Activated effector memory CD4-positive, alpha-beta T cell treated with Interleukin-2 at 50 U/mL for 16 hours (primary cell): ENCODE measurements at places on chromosomes 16 and 17.
A peak's percentile ranks its signal among the peaks of the same experiment; 100 is the strongest.

GRCh38 chr17:30391534-30391933, 12.8 kb downstream of the CPD start:
- no peak for DNase-seq

DNA sequence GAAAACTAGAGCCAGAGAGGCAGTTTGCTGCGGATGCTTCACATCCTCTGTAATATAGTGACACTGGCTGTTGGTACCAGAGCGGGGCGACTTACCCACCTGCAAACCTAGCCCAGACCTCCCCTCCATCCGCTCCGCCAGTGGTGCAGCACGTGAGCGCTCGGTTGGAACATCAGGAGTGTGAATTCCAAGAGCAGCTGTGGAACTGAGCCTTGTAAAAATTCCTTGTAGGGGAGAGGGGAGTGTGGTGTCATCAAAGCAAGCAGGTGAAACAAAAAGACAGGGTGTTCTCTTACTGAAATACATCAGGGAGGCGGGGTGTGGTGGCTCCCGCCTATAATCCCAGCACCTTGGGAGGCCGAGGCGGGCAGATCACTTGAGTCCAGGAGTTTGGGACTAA, 51.3 kb downstream of the CCDC42 start:
- no peak for DNase-seq

GRCh38 chr17:72542317-72542716, 421.5 kb downstream of the SOX9 start:
- no peak for DNase-seq

DNA sequence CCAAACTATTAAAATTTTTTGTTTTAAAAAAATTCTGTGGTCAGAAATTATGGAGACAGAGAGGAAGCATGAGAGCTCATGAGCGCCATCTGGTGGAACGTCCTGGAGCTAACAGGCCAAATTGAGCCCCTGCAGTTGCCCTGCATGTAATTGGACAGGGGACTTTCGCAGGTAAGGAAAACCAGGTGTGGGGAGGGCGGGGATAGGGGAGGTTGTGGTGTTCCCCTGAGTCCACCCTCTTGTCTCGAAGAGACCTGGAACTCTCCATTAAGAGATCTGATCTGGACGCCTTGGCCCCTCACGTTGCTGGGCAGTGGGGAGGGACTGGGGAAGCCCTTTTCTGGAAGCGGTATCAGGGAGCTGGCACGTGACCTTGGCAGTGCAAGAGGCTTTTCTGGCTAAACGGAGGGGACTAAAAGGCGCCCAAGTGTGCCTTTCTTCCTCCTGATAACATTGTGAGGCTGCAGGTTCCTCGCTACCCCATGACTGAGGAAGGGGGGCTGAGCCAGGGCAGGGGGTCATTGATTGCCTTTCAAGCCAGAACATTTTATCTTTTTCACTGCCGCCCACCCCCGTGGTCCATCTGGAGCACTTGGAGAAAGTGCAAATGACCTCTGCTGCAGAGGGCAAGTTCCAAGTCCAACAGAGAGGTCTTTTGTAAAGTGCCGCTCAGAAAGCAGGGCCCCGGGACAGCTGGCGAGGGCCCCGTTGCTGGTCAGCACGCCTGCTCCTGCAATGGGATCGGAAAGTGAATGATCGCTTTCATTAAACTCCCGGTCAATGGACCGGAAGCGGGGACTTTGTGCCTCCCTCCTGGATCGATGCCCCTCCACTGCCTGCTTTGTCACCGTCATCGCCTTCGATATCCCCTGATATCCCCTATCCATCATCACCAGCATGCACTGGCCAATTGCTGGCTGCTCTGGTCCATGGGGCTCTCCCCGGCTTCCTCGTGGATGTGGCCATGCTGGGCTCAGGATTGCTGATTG, 18.4 kb downstream of the PDILT start:
- peak; percentile 12 for DNase-seq

GRCh38 chr17:39239640-39240314, 14.0 kb upstream of the STAC2 start:
- peak; percentile 63 for DNase-seq

DNA sequence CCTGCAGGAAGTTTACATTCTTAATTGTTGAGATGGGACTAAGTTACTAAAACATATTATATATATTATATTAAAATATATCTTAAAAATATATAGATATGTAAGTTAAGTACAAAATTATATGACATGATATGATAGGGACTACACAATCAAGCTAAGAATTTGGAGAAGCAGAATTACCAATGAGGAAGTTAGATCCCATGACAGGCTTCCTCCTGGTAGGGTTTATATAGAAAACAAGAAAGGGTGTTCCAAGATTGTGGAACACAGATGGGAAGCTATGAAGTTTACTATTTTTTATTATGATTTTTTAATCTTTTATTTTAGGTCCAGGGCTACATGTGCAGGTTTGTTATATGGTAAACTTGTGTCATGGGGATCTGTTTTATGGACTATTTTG, 260.8 kb upstream of the ZFHX3 start:
- DNase-seq: no peak

- DNase-seq: no peak
Measured at GRCh38 chr17:59299400-59300092, 31.9 kb upstream of the YPEL2 start.

DNA sequence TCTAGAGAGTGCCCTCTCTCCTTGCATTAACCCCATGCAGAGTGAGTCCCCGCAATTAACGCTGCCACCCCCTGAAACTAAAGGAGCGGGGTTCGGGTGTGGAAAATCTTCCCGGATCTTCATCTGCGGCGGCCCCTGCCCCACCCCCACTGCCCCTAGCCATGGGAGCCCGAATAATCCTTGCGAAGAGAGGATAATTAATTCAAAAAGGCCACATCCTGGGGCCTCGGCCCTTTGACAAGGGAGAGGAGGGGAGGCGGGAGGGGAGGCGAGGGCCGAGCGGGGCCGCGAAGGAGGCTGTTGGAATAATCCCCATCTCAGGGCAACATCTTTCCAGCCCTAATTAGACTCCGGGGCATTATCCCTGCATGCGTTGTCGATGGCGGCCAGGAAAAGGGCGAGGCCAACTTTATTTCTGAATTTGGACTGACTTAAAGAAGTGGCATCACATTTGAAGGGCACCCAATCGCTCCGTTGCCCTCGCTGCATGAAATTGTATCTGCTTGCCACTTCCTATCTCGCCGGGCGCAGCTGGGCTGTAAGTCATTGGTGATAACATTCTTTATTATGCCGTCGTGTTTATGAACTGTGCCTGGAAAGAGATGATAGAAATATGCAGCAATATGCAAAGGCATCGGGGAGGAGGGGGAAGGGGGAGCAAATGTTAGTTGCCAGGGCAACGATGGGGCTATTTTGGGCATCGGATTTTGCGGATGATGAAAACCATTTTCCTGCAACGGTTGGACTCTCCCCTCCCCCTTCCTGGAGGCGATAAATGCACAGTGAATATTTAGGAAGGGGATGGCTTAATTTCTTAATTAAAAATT, 387.1 kb upstream of the TNRC6C start:
- no peak for DNase-seq

- no peak for DNase-seq
Measured at GRCh38 chr16:67676516-67676915, 9.9 kb downstream of the C16orf86 start.

DNA sequence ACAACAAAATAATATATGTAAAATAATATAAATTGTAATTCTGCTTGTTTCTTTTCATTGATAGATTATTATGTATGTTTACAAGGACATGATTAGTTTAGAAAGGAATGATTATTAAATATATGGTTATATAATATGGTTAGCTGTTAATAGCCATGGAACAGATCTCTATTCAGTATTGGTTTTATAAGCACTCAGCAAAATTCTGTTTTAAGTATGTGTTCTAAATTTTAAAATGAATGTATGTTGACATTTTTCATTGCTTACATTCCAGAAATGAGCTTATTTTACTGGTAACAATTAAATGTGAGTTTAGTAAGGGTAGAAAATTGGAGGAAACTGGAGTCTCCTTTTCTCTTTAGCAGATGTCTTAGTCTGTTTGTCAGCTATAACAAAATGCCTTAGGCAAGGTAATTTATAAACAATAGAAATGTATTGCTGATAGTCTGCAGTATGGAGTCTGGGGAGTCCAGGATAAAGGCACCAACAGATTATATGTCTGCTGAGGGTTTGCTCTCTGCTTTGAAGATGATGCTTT, 45.4 kb downstream of the NFAT5 start:
- no peak for DNase-seq
